Fibroblast of skin of right biceps (primary cell): ENCODE measurements at places on chromosomes 4 and X.

DNA sequence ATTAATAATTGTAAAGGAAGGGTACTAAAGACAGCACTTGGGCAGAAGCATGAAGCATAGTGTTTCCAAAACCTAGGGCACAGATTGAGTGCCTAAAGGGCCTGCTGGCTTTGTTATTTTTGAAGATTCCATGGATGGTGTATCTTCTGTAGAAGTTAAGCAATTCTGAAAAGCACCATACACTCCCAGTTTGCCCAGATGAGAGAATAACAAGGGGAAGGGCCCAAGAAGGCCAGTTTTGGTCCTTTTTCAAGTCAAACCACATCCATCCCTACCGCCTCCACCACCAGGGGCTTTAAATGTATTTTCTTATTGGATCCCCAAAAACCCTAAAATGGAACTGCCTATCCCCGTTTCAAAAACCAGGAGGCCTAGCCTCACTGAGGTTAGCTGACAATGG, 17.2 kb downstream of the SCARB2 start:
- no peak for DNase-seq

DNA sequence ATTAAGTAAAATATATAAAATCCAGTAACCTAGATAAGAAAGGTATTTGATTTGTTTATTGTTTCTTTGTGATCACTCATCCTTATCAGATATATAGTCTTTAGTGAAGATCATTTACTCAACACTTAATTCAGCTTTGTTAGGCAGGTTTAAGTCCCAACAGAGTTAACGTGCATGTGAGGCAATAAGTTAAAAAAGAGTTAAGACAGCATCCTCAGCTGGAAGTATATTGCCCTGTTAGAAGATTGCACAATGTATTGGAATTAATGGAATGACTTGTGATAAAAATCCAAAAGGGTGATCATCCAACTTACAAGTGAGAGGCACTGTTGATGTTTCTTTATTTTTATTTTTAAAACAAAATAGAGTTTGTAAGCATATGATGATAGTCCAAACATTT, 1162.1 kb downstream of the RAPGEF2 start:
- DNase-seq, result peak; percentile 6

DNA sequence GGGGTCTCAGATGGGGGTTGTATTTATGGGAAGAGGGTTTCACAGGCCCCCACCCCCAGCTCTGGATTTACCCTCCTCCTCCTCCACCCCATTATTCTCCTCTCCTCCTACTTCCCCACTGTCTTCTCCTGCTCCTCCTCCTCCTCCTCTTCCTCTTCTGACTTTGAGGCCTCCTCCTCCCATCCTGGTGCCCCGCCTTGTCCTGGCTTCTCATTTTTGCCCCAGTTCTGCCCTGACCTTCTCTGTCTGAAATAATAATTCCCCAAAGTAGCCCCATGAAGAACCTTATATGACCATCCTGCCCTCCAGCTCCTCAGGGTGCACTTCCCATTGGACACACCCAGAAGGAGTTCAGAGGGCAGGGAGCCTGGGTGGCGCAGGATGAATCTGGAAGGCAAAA, 351.4 kb upstream of the GATB start:
- DNase-seq, result no peak

GRCh38 chr4:48683784-48684666, 96.1 kb downstream of the FRYL start:
- no peak for DNase-seq

DNA sequence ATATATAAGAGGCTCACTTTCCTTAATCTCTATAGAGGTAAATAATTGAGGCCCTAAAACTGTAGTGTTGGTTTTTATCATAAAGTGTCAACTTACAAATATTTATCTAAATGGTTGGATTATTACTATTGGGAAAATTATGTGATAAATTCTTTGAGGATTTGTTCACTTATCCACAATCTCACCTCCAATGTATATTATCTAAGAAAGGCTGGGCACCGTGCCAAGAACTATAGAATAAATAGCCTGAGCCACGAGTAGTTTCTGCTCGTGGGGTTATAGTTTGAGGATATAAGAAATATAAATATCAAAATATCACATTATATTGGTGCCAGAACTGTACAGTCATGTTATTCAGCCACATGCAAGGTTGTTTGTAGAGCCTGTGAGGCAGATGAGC, 177.9 kb downstream of the VEGFC start:
- DNase-seq, result peak; percentile 36

DNA sequence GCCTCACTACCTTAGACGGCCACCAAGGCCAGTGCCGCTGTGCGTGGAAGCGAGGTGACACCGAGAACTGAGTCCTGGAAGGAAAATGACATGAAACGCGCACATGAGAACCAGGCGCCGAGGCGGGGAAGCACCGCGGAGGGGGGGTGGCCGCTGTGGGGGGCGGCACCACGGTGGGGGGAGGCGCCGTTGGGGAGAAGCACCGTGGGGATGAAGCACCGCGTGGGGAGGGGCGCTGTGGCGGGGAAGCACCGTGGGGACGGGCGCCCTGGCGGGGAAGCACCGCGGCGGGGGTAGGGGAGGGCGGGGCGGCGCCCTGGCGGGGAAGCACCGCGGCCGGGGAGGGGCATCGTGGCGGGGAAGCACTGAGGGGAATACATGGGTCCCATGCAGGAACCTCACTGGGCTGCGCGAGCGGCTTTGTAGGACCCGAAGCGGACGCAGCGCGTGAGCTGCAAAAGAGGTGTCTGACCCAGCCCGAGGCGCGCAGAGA, 28.0 kb downstream of the PPP2R3B start:
- DNase-seq, result no peak

DNA sequence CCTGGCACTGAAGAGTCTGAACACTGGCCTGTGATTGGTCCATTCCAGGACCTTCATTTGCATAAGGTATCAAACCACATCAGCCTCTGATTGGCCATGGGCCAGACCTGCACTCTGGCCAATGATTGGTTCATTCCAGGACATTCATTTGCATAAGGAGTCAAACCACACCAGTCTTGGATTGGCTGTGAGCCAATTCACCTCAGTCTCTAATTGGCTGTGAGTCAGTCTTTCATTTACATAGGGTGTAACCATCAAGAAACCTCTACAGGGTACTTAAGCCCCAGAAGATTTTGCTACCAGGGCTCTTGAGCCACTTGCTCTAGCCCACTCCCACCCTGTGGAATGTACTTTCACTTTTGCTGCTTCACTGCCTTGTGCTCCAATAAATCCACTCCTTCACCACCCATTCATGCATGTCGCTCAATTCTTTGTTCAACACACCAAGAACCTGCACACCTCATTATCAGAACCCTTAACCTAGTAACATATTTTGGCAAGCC, 14.2 kb upstream of the HERC5 start:
- peak; percentile 17 for DNase-seq

GRCh38 chr4:42282081-42282901, 115.0 kb upstream of the SHISA3 start:
- DNase-seq, result peak; percentile 56

DNA sequence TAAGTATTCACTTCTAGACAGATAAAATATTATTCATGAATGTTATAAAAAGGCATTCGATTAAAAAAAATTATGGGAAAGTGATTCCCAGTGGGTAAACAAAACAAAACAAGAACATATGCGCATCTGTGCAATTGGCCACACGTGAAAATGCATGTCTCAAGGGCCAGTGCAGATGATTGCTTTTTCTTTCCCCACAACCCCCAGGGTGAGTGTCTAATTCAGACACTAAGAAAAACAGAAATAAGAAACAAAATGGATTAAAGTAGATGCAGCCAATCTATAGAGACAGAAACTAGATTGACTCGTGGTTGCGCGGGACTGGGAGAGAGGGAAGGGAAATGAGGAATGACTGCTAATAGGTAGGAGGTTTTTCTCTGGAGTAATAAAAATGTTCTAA, 49.5 kb downstream of the GPM6A start:
- no peak for DNase-seq

GRCh38 chr4:124768596-124769365, 56.2 kb upstream of the ANKRD50 start:
- DNase-seq, result no peak
